Activated gamma-delta T cell treated with anti-CD3 and anti-CD28 coated beads, Interleukin-2, amount 50 U/mL, for 16 hours (primary cell): ENCODE measurements at places on chromosomes 5 and 9.

DNA sequence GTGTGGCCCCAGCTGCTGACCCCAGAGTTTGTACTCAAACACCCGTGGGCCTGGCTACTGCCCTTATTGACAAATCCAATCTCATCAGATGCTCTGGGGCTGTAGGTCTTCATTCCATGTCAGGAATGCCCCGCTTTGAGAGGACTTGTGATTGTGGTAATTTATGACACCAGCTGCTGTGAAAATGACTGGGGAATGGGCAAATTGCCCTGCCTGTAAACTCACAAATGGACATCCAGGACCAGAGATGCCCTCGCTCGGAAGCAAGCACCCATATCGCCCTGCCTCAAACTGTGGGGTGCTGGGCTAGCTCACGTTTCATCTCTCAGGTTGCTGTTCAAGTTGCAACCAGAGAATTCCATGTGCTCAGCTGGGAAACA lies 225.9 kb upstream of the MAP3K1 start:
- DNase-seq = no peak

DNA sequence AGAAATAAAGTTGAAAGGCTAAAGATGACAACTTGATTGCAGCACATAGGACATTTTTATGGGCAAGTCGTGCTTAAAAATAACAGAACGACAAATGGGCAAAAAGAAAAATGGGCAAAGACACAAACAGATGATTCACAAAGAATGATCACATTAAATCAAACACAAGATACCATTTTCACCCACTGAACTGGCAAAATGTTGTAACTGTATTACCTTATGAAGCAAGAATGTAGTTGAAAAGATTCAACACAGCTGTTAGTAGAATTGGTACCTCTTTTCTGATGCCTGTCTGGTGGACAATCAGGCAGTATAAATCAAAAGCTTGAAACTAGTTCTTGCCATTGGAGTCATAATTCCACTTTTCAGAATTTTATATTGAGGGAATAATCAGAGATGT lies 81.0 kb upstream of the PALM2AKAP2 start:
- no peak for DNase-seq

- DNase-seq = no peak
Observed at GRCh38 chr9:109417585-109418544, 80.2 kb downstream of the PTPN3 start.

- no peak for DNase-seq
Observed at GRCh38 chr9:90641884-90642487, 638 bp downstream of the DIRAS2 start.

- DNase-seq = no peak
Observed at GRCh38 chr5:52692039-52692438, 95.7 kb upstream of the ITGA1 start.
